ENCODE measurements at places on chromosomes 12 and 14. TPM values are rescaled to one million over a fixed set of nuclear protein-coding genes. Genes with fewer than 3 reads are reported as not detected.

GRCh38 chr12:25323581-25323982 lies 72.9 kb upstream of the KRAS start:
- peak; percentile 28 for DNase-seq
- H3K4me1 ChIP-seq: peaks cover 30% of the 10 kb centered on the region
- no peak overlapping the region for H3K27ac ChIP-seq
- H3K27me3 ChIP-seq: no peaks in the 10 kb centered on the region
- no peak overlapping the region for H3K4me3 ChIP-seq

DNA sequence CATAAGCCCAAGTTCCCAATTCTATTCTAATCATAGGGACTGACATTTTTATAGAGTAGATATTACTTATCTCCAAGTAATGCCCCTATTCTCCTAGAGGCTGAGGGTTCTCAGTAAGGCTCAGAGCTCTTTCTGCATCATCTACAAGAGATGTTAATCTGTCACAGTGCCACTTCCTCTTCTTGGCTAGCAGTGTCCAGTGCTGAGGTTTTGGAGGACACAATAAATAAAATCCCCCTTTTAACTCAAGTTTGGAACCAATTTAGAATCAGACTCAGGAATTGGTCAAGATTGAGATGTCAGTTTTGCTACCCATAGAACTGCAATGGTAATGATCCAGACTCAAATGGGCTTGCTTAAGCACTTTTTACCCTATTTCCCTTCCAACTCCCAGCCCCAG lies 154.1 kb upstream of the ARID2 start:
- H3K27ac ChIP-seq: no peak overlapping the region
- no peak for DNase-seq
- no peaks in the 10 kb centered on the region for H3K4me1 ChIP-seq
- H3K36me3 ChIP-seq: no peaks in the 10 kb centered on the region

GRCh38 chr12:49546481-49546880 lies 7.7 kb downstream of the KCNH3 start:
- H3K4me3 ChIP-seq: no peak overlapping the region
- H3K27ac ChIP-seq: no peak overlapping the region
- DNase-seq: no peak

GRCh38 chr14:32706721-32707519 lies 231.8 kb upstream of the NPAS3 start:
- no peaks in the 10 kb centered on the region for H3K36me3 ChIP-seq
- DNase-seq: no peak
- no peak overlapping the region for H3K27ac ChIP-seq

DNA sequence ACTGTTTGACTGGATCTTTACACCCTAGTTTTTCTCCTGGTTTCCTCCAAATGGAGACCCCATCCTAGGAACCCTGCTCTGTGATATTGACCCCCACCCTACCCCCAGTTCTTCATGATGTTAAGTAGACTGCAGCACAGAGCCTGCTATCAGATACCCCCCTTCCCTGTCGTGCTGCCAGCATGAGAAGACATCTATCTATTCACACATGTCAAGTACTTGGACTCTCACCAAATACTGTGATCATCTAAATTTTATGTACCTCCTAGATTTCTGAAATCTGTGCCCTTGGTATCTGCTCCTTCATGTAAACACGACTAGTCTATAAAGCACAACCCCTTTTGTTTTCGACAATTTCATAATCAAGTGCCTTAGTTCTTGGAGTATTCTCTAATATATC lies 38.9 kb downstream of the FERMT2 start:
- no peak overlapping the region for H3K27ac ChIP-seq
- H3K4me1 ChIP-seq: no peaks in the 10 kb centered on the region
- H3K4me3 ChIP-seq: no peak overlapping the region
- H3K27me3 ChIP-seq: no peaks in the 10 kb centered on the region

DNA sequence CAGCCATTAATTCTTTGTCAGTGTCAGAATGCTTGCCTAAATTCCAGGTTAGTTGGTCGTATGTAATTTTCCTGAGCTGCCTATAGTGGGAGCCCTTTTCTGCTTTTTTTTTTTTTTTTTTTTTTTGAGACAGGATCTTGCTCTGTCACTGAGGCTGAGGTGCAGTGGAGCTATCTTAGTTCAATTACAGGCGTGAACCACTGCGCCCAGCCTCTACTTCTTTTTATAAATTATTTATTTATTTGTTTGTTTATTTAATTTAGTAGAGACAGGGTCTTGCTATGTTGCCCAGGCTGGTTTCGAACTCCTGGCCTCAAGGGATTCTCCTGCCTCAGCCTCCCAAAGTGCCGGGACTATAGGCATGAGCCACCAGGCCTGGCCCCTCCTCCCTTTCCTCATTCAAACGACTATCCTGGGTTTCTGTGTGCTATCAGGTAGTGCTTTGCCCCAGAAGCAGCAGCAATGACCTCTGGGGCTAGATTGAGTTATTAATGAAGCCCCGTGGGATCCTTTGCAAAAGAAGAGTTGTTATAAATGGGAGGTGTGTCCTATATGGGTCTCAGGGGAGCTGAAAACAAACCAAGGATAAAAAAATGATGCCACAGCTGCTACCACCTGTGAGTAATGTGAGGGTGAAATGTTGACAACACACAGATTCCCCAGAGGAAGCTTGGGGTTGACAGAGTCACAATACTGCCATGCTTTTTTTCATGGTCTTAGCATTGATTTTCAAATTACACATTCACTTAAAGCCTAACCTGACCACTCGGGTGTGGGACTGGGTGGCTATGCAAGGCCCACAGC lies 34.6 kb upstream of the NFKBIA start:
- DNase-seq: no peak
- no peaks in the 10 kb centered on the region for H3K36me3 ChIP-seq
- no peaks in the 10 kb centered on the region for H3K4me1 ChIP-seq
- H3K4me3 ChIP-seq: no peak overlapping the region
- no peak overlapping the region for H3K27ac ChIP-seq

- no peaks in the 10 kb centered on the region for H3K4me1 ChIP-seq
- no peaks in the 10 kb centered on the region for H3K27me3 ChIP-seq
- H3K36me3 ChIP-seq: no peaks in the 10 kb centered on the region
- no peak for DNase-seq
- H3K27ac ChIP-seq: no peak overlapping the region
- no peak overlapping the region for H3K4me3 ChIP-seq
Measured at GRCh38 chr12:124621296-124621660, 53.9 kb upstream of the NCOR2 start.

- no peaks in the 10 kb centered on the region for H3K27me3 ChIP-seq
- no peak overlapping the region for H3K27ac ChIP-seq
- no peaks in the 10 kb centered on the region for H3K36me3 ChIP-seq
- DNase-seq: no peak
Measured at GRCh38 chr14:75497191-75497590, 25.1 kb upstream of the BATF start.

GRCh38 chr12:1741154-1741949 lies 50.5 kb downstream of the ADIPOR2 start:
- peaks cover 29% of the 10 kb centered on the region for H3K4me1 ChIP-seq
- H3K27ac ChIP-seq: no peak overlapping the region
- no peaks in the 10 kb centered on the region for H3K36me3 ChIP-seq
- no peak for DNase-seq

DNA sequence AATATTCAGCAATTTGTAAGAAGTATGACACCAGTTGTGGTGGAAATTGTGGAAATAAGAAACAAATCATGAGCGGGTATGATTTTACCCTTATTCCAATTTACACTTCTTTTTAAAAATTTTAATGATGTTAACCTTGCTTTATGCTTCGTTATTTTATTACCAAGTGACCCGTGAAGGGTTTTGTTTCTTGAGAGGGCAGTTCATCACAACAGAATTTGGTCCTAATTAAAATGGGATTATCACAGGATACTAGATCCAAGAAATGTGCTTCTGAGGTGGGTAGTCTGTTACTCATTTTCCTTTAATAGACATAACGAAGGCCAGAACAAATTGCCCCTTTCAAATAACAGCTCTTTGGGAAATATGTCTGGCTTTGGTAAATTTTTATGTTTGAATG lies 25.5 kb upstream of the RASSF8 start:
- no peak for DNase-seq
- H3K4me1 ChIP-seq: no peaks in the 10 kb centered on the region
- no peaks in the 10 kb centered on the region for H3K36me3 ChIP-seq
- no peak overlapping the region for H3K27ac ChIP-seq

- H3K4me3 ChIP-seq: no peak overlapping the region
- no peak overlapping the region for H3K27ac ChIP-seq
- H3K27me3 ChIP-seq: peaks cover 3% of the 10 kb centered on the region
- no peaks in the 10 kb centered on the region for H3K36me3 ChIP-seq
- H3K4me1 ChIP-seq: no peaks in the 10 kb centered on the region
Measured at GRCh38 chr12:114676142-114676741, 7.7 kb downstream of the TBX3 start.

- DNase-seq: no peak
- H3K4me1 ChIP-seq: no peaks in the 10 kb centered on the region
Measured at GRCh38 chr12:131852551-131853299, 24.5 kb downstream of the MMP17 start.

- no peaks in the 10 kb centered on the region for H3K36me3 ChIP-seq
- peaks cover 47% of the 10 kb centered on the region for H3K4me1 ChIP-seq
Measured at GRCh38 chr14:65880507-65880906, 468.0 kb downstream of the FUT8 start.

DNA sequence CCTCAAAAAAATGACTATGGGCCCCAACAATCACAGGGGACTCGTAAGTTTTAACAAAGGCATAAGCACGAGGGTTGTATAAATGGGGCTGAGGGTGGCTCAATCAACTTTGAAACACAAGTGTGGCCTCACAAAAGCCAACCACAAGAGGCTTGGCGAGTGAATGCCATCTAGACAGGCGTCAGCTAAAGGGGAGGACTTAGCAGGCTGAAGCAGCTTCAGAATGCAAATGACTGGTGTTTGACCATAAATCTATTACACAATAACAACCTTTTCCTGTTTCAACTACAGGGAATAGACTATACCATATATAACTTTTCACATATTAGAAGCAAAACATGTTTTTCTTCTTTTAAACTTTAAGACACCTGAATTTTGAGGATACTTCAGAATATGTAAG lies 777.9 kb downstream of the FSCB start:
- H3K27me3 ChIP-seq: no peaks in the 10 kb centered on the region
- no peaks in the 10 kb centered on the region for H3K4me1 ChIP-seq
- DNase-seq: no peak
- H3K4me3 ChIP-seq: no peak overlapping the region
- no peaks in the 10 kb centered on the region for H3K36me3 ChIP-seq

- DNase-seq: no peak
- H3K27ac ChIP-seq: no peak overlapping the region
Measured at GRCh38 chr12:78559416-78559815, 305.2 kb upstream of the SYT1 start.

DNA sequence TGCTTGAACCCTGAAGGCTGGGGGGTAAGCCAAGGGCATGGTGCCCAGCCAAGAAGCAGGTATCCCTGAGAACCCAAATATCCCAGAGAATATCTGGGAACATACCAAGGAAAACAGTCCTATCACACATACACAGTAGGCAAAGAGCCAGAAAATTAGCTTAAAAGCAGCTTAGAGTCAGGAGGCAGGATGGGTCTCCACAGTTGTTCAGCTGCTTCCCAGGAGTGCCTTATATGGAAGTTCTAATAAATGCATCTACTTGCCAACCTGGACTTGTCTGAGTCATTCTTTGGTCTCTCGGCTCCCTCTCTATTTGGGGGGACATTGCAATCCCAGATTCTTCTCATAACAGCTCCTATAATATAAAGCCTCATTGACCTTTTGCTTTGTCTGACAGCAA lies 9.0 kb upstream of the GPR135 start:
- H3K4me1 ChIP-seq: no peaks in the 10 kb centered on the region
- DNase-seq: no peak
- H3K36me3 ChIP-seq: peaks cover 8% of the 10 kb centered on the region
- H3K27me3 ChIP-seq: no peaks in the 10 kb centered on the region
- H3K4me3 ChIP-seq: no peak overlapping the region

- H3K27ac ChIP-seq: no peak overlapping the region
- no peaks in the 10 kb centered on the region for H3K36me3 ChIP-seq
- no peak for DNase-seq
- H3K4me3 ChIP-seq: no peak overlapping the region
- H3K27me3 ChIP-seq: no peaks in the 10 kb centered on the region
Measured at GRCh38 chr12:96403870-96404269, 3.6 kb upstream of the CDK17 start.

DNA sequence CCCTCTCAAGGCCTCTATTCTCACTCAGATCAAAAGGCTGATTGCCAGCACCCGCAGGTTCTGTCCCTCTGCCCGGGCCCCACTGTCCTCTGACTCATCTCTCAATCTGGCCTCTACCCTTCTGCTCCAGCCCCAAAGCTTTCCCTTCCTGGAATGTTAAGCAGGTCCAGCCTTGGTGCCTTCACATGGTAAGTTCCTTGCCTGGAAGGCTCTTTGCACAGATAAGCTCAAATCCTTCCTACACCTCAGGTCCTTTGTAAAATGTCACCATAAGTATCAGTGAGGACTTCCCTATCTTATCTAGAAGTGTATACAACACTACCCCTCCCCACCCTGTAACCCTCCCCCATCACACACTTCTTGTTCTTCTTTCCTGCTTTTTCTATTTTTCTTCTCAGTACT lies 22.2 kb downstream of the LPCAT3 start:
- H3K36me3 ChIP-seq: peaks cover 12% of the 10 kb centered on the region
- H3K4me3 ChIP-seq: no peak overlapping the region
- H3K27me3 ChIP-seq: no peaks in the 10 kb centered on the region
- H3K27ac ChIP-seq: no peak overlapping the region
- no peak for DNase-seq

DNA sequence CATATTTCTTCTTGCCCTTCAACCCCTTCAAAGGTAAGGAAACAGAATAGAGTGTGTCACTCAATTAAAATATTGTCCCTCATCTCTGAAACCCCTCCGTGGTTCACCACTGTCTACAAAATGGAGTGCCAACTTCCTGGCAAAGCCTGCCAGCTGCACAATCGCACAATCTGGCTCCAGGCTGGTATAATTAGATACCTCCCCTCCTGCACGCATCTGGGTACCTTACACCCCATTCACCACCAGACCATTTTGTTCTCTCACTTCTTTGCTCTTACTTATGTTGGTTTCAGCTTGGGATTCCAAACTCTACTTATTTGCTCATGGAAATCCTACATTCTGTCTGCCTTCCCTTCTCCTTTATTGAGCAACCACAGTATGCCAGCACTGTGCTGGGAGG lies 314.9 kb downstream of the NUAK1 start:
- DNase-seq: no peak
- no peak overlapping the region for H3K27ac ChIP-seq
- H3K36me3 ChIP-seq: no peaks in the 10 kb centered on the region

Gene ARHGAP9
- polyA plus RNA-seq: 206 TPM

Gene ADGRD1
- not detected for polyA plus RNA-seq

Gene POLR3B
- polyA plus RNA-seq: 2.2 TPM

Gene CEP83
- polyA plus RNA-seq: 6.5 TPM

Gene EFS
- not detected for polyA plus RNA-seq

Gene KRT82
- not detected for polyA plus RNA-seq

Gene CMTM5
- polyA plus RNA-seq: not detected

Gene GALNT8
- 2.0 TPM for polyA plus RNA-seq

Gene LBHD2
- polyA plus RNA-seq: not detected

Gene PTHLH
- polyA plus RNA-seq: not detected

Gene MUCL1
- polyA plus RNA-seq: not detected

Gene OR4E2
- polyA plus RNA-seq: not detected

Gene TMCC3
- polyA plus RNA-seq: 0.14 TPM

Gene SLCO1B1
- not detected for polyA plus RNA-seq

Gene FICD
- 2.3 TPM for polyA plus RNA-seq

Measured in CD4-positive, alpha-beta memory T cell (primary cell).